ENCODE measurements at places on chromosomes 3 and 15.

DNA sequence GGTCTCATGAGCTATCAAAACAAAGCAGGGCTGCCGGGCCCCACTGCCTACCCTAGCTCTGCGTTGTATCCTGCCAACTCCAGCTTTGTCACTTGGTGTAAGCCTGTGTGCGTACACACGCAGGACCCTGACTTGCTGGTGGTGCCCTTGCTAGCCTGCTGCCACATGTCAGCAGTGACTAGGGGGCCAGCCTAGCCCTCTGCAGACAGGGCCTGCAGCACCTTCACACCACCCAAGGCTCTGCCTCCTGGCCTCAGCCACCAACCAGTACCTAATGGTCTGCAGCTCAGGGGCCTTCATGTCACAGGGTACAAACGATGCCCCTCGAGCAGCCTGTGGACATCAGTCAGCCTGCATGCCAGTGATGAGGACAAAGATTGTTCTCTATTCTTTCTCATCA, 30.1 kb upstream of the DUSP7 start:
- DNase-seq, result no peak

DNA sequence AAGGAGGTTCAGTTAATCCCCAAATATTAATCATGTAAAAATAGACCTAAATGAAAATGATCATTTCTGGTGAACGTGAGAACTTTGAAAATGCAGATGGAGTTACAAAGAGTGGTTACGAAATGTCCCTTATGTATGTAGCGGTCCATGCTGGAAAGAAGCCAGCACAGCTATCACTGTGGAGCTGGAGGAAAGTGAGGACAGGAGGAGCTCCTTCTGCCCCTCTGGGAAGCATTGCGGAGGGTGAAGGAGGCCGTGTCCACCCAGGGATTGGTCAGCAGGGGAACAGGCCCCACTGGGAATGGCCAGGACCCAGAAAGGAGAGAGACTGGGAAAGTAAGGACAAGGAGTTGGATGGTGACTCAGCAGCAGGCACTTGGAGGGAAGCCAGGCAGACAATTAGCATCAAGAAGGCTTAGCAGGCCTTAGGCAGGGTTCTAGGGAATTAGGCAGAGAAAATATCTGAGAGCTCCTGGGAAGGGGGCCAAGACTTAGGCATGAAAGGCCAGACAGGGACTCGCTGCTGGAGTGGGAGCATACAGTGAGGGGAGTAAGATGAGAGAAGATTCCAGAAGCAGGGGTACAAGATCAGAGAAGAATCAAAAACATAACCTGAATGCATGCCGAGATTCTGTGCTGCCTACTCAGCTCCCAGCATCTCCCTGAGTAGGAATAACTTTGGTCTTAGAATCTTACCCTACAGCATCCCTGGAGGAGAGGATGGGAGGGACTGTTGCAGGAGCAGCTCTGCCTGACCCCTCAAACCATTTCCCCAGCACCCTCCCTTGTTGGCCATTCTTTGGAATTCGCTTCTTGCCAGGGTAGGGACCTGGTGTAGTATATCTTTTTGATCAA, 171.0 kb upstream of the UMPS start:
- no peak for DNase-seq

DNA sequence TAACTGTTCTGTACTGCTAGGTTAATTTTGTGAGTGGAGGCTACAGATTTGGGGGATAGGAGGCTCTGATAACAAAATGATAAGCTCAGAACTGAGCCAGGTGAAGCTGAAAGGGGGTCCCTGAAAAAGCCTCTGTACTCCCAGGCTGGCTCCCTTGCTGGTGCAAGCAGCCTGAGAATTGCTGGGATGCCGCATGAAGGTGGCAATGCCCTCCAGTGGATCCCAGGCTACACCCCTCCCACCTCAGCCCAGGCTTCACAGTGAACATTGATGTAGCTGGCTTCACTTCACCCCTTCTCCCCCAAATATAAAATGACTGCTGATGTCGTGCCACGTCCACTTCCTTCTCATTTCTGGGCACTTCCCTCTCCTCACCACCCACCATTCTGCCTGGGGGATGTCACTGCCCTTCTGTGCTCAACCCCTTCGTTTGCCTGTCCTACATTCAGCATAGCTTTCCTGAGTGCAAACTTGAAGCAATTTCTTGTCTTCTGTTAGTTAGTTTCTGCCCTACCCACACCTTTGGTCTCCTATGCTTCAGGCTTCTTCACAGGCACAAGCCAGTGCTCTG, 9.7 kb upstream of the ARHGEF26 start:
- no peak for DNase-seq

DNA sequence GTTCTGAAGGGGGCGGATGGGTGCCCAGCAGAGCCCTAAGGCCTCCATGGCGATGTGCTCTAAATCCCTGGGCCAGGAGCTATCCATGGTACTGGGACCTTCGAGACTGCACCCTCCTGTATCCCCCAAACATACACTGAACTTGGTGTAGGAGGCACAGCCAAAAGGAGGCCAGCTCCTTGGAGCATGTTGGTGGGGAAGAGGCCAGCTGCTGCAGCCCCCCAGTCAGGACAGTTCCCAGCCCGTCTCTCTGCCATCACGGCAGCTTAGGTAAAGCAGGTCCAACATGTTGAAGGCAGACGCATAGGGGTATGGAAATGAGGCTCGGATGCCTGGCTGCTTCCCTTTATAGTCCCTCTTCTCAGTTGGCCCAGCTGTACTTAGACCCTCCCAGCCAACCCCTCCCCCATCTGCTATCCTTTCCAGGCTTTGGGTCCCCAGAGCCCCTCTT, 1.8 kb downstream of the CAMKV start:
- DNase-seq, result peak; percentile 26

DNA sequence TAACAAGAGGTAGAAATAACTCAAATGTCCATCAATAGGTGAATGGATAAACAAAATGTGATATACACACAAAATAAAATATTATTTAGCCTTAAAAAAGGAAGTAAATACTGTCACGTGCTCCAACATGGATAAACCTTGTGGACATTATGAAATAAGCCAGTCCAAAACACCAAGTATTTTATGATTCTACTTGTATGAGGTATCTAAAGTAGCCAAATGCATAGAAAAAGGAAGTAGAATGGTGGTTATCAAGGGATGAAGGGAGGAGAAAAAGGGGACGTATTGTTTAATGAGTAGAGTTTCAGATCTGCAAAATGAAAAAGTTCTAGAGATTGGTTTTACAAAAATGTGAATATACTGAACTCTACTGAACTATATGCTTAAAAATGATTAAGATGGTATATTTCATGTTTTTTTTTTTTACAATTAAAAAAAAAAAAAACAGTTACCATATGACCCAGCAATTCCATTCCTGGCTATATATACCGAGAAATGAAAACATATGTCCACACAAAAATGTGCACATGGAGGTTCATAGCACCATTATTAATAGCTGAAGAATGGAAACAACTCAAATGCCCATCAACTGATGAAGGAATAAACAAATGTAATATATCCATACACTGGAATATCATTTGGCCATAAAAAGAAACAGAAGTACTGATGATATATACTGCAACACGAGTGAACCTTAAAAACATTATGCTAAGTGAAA, 29.1 kb upstream of the MAP6D1 start:
- DNase-seq, result no peak

GRCh38 chr3:12584083-12584482, 27.2 kb downstream of the MKRN2 start:
- no peak for DNase-seq

GRCh38 chr15:60326343-60326742, 71.4 kb downstream of the ANXA2 start:
- no peak for DNase-seq

GRCh38 chr3:64756398-64756986, 68.7 kb upstream of the ADAMTS9 start:
- no peak for DNase-seq

- DNase-seq, result no peak
Observed at GRCh38 chr3:145448436-145448835, 712.5 kb downstream of the PLOD2 start.

GRCh38 chr3:155292133-155292532, 1.4 kb downstream of the STRIT1 start:
- DNase-seq, result no peak

- no peak for DNase-seq
Observed at GRCh38 chr3:136925425-136926190, 32.2 kb upstream of the IL20RB start.

DNA sequence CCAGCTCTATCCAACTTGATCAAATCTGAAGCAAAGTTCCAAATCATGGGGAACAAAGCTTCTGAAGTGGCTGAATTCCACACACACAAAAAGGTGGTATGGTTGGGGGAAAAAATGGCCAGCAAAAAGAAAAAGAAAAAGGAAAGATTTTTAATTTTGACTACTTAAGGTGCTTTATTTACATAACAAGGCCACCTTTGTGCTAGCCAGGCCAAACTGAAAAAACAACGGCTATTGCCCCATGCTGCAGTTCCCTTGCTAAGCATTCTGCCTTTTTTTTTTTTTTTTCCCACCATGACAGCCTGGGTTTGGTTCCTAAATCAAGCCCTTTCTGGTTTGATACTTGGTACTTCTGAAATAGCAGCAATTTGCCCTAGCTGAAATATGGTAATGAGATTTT, 66.5 kb upstream of the DAZL start:
- no peak for DNase-seq

DNA sequence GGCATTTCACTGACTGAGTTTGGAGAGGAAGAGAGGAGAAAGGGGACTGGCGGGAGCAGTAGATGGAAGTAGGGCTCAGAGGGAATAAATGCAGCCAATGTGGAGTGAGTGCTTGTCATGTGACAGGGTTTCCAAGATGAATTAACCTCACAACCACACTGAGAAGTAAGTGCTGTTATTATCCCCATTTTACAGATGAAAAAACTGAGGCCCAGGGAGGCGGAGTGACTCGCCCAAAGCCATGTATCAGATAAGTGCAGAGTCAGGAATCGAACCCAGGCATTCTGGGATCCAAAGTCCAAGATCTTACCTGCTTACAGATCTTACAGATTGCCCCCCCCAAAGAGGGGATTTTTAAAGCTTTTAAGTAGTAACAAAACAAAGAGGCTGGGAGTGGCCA, 207.2 kb downstream of the SHQ1 start:
- DNase-seq, result no peak

- no peak for DNase-seq
Observed at GRCh38 chr3:12465836-12466225, 18.4 kb upstream of the TSEN2 start.

DNA sequence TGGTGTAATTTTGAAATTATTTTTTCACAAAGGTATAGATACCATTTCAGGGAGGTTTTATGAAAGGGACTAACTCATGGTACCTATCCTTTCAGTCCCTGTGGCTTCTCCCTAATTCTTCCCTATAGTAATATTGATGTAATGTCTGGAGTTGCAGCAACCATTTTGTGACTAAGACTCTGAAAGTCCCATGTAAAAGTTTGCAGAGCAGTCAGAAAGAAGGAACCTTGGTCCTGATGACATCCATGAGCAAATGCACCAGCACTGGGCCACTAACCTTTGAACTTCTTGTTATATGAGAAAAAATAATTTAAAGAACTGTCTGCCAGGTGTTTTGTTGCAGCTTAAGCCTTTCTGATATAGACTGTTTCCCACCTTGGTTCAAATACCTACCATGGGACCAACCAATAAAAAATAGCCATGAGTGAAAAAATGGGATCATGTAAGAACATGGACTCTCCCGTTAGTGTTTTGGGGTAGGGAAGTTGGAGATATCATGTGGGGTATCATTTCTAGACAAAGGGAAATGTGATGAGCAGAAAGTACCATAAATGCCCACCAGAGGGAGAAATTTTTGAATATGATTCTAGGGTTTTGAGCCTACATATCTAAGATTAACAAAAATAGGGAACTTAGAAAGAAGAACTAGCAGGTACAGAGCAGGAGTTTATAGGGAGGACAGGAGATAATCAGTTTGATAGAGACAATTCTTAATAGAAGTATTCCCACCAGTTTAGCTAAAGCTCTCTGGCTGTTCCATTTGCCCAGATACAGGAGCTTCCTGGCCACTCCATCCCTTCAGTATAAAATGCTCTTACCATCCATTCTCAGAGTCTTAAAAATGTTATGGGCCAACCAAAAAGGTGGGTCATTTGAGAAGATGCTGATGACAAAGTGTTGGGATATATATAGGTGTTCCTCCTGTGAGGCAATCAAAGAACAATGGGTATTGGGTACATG, 3.4 kb upstream of the CPOX start:
- no peak for DNase-seq

DNA sequence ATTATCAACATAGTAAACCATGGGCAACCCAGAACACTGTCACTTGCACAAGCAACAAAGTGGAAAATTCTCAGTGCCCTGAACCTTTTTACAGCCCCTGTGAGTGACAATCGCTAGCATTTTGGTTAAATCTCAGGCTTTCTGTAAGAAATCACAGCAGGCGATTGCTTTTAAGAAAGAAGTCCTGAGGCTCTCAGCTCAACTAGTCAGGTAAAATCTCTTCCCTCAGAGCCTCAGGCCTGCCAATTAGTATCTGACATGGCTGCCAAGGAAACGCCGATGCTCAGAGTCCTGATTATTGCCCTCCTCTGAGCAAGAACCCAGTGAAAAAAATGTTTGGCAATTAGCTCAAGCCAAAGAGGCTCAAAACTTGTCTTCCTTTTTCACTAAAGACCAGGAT, 530.8 kb downstream of the DIPK2A start:
- DNase-seq, result no peak

GRCh38 chr3:73592154-73593144, 32.3 kb downstream of the PDZRN3 start:
- DNase-seq, result no peak
